ENCODE measurements at places on chromosomes 11 and 22.

DNA sequence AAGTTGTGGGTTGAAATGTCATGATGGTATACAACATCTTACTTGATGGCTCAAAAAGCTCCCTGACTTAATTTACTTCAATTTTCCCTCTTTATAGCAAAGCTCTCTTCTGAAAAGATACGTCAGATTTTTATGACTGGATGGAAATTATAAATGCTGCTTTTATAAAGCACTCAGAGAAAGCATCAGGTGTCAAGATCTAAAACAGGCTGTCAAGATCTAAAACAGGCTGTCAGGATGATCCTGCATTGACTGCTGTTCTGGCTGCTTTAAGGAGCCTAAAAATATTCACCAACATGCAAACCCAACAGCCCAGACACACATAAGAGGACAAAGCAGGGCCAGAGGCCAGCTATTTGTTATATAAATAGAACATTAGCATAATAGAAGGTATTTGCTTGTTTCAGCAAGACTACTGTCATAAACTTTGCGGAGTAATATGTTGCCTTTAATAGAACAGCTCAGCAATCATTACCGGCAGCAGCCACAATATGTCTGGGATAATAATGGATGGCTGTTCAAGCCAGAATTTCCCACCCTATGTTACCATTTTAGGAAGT lies 77.3 kb upstream of the ANO5 start:
- DNase-seq, result no peak

DNA sequence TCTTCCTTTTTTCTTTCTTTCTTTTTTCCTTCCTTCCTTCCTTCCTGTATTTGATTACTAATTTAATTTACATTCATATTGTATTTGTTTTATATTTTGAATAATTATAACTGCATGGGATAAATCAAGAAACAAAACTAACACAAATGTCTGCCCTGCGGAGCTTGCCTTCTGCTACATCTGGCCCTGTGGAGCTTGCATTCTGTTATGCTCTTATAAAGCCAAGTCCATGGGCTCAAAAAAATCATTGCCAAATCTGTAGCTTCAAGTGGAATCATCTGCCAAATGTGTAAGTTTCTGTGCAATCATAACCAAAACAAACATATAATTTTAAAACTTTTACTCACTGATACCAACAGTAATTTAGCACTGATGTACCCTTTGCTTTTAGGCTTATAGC lies 8.0 kb upstream of the OR52J3 start:
- no peak for DNase-seq

DNA sequence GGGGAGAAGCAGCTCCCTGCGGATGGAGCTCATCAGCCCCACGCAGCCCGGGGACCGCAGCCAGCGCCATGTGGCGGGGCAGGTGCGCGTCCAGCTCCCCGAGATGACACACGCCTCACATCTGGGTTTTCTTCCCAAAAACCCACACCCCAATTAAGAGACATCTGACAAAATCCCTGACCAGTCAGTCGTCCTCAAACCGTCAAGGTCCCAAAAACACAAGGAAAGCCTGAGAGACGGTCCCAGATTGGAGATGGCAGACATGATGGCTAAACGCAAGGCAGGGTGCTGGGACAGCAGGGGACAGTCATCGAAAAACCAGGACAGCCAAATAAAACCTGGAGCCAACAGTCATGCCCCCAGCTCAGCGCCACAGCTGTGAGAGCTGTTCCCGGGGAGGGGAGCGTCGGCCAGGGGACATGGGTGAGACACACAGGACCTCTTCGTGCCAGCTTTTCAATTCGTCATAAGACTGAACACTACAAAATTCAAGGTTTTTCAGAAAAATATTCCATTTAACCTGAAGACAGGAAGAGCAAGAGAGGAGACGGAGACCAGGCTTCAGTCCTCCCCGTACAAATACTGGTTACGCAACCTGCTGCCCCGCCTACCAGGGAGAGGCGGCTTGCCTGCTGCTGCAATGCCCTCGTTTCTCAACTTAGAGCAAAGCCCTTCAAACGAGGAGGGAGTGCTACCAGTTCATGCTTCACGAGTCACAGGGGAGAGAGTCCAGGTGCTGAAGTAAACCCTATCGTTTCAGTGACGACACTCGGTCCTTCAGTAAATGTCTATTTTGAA lies 10.5 kb downstream of the TOLLIP start:
- DNase-seq, result no peak

DNA sequence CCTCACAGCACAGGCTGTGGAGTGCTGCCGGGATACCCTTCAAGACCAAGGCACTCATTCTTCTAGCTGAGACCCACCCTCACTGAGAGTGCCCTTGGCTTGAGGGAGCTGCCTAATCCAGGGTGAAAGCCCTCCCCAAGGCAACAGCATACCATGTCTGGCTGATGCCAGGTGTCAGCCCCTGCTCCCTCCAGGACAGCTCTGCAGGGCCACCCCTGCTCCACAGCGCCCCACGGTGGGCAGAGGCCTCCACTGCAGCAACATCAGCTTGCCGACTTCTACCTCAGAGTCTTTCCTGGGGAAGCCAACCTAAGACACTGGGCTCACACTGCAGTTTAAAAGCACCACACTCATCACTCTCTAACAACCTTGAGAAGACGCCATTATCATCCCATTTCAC lies 29.0 kb downstream of the TTLL1 start:
- peak; percentile 23 for DNase-seq

- DNase-seq, result no peak
Measured at GRCh38 chr11:75476739-75477613, 44.0 kb upstream of the KLHL35 start.

Measured in stimulated activated CD8-positive, alpha-beta memory T cell treated with anti-CD3 and anti-CD28 coated beads, Interleukin-7, amount 100 ng/mL, for 48 hours (primary cell).